Chondrocyte (in vitro differentiated cells): ENCODE measurements at places on chromosomes 4 and X. TPM values are rescaled to one million over a fixed set of nuclear protein-coding genes. Genes with fewer than 3 reads are reported as not detected.

- H3K27ac ChIP-seq: no peak overlapping the region
- H3K4me1 ChIP-seq: no peaks in the 10 kb centered on the region
- no peak overlapping the region for H3K4me3 ChIP-seq
These were observed 15.2 kb downstream of the ASB11 start for GRCh38 chrX:15299941-15300851.

The SGMS2 gene
- total RNA-seq: 49.7 to 71.5 TPM (median 65.5 TPM) in 3 replicates

The SERTM2 gene
- not detected in 3 replicates for total RNA-seq

The ZNF185 gene
- 6.0 to 14.0 TPM (median 13.7 TPM) in 3 replicates for total RNA-seq

The SMIM10L2A gene
- total RNA-seq: 0.27 to 0.62 TPM (median 0.40 TPM) in 3 replicates

The PPP1R2C gene
- total RNA-seq: not detected in 3 replicates

DNA sequence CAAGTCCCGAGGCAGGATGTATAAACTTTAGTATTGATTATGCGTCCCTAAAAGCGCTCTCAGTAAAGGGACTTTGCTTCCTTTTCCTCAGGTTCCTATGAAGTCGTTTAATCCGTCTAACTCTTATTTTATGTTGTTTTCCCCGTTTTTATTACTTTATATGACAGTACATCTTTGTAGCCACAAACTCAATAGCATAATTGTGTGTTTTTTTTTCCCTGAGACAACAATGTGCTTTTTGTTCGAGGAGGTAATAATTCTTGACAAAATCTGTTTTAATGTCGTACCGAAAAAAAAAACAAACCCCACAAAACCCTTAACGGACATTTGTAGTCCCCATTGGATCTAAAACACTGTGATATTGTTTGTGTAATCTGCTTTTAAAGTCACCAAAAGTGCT lies 17.9 kb upstream of the PPP2R3B start:
- no peaks in the 10 kb centered on the region for H3K27me3 ChIP-seq
- DNase-seq: no peak
- H3K36me3 ChIP-seq: peaks cover 2% of the 10 kb centered on the region

GRCh38 chrX:24426340-24426913 lies 38.7 kb upstream of the PDK3 start:
- no peak overlapping the region for H3K4me3 ChIP-seq
- peaks cover 4% of the 10 kb centered on the region for H3K27me3 ChIP-seq
- H3K27ac ChIP-seq: no peak overlapping the region
- H3K4me1 ChIP-seq: peaks cover 35% of the 10 kb centered on the region
- no peak for DNase-seq

DNA sequence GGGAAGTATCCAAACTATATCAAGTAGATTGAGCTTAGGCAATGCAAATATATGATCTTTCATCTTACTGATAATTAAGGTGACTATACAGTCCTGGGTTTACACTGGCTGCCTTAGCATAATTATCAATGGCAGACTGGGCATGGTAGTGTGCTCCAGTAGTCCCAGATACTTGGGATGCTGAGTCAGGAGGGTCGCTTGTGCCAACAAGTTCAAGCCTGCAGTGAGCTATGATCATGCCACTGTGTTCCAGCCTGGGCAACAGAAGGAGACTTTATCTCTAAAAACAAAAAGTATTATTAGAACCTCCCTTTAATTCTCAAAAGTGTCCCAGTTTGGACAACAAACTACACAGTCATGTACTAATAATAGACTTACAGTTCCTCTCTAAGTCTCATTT lies 99.4 kb upstream of the RASGEF1B start:
- no peak for DNase-seq
- H3K4me3 ChIP-seq: no peak overlapping the region
- H3K27ac ChIP-seq: no peak overlapping the region
- H3K36me3 ChIP-seq: no peaks in the 10 kb centered on the region
- H3K4me1 ChIP-seq: peaks cover 4% of the 10 kb centered on the region

DNA sequence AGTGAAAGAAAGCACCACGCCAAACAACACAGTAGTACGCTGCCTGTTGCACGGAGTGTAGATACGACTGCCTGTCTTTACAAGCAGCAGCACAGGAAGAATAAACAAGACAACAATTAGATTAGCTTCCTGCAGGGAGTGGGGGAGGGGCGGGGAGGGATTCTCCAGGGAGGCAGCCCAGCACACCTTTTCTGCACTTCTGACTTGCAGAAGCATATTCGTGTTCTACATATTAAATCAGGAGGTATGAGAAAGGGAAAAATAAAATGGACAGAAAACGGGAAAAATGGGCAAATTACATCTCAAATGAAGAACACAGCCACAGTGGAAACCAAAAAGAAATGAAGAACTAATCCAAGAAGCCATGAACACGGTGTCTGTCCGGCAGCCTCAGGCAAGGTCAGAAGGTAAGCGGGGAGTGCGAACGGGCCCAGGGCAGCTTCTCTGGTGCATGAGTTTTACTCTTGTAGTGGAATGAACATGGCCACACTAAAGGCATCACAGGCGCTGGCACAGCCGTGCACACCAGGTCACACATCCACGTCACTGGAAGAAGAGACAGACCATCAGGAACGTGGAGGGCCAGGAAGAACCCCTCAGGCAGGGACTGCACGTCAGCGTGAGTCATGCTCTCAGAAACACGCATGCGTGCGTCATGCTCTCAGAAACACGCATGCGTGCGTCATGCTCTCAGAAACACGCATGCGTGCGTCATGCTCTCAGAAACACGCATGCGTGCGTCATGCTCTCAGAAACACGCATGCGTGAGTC lies 20.1 kb upstream of the ADRA2C start:
- H3K4me1 ChIP-seq: no peaks in the 10 kb centered on the region
- no peak overlapping the region for H3K4me3 ChIP-seq
- no peak for DNase-seq

GRCh38 chr4:2478229-2478628 lies 9.3 kb downstream of the RNF4 start:
- no peak for DNase-seq
- H3K36me3 ChIP-seq: no peaks in the 10 kb centered on the region
- H3K27ac ChIP-seq: no peak overlapping the region
- H3K27me3 ChIP-seq: no peaks in the 10 kb centered on the region
- no peak overlapping the region for H3K4me3 ChIP-seq

DNA sequence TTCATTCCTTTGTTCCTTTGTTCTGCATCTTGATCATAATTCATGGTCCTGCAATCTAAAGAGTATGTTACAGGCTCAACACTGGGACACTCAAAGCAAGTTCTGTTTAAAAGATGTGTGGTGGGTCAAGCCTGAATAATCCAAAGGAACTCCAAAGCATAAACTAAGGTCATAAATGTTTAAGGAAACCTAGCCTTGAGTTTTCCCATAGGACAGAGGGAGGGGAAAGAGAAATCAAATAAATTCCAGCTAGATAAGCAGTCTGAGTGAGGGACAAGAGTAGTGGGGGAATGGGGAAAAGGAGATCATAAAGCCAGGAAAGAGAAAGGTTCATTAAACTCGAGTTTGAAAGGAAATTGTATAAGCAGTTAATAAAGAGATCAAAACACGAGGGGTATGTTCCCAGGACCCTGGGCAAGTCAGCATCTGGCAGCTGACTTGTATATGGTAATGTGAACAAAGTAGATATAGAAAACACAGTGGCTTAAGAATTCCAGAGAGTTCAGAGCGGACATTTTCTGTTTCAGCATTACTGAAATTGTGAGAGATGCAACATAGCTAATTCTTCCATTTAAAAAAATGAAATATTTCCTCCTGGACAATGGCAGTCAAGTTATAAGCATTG lies 125.8 kb upstream of the EDNRA start:
- no peak overlapping the region for H3K27ac ChIP-seq
- peaks cover 21% of the 10 kb centered on the region for H3K4me1 ChIP-seq
- no peak for DNase-seq

The TMEM271 gene
- total RNA-seq: not detected in 3 replicates

DNA sequence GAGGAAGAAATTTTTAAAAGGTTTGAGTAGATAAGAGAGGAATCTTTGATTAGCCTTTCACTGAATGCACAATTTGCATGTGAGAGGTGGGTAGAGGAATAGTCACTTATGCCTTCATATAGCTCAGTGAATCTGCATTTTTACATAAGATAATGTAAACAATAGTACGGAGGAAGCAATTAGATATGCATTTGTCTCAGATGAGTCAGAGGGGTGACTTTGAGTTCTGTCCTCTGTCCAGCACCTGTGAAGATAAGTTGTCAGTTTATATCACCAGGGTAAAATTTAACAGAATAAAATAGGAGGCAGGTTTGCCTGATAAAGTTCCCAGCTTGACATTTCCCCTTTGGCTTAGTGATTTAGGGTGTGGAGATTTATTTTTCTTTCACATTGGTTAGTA lies 841.9 kb downstream of the PCDH18 start:
- no peak for DNase-seq
- H3K4me1 ChIP-seq: peaks cover 6% of the 10 kb centered on the region
- no peaks in the 10 kb centered on the region for H3K36me3 ChIP-seq
- no peak overlapping the region for H3K4me3 ChIP-seq

DNA sequence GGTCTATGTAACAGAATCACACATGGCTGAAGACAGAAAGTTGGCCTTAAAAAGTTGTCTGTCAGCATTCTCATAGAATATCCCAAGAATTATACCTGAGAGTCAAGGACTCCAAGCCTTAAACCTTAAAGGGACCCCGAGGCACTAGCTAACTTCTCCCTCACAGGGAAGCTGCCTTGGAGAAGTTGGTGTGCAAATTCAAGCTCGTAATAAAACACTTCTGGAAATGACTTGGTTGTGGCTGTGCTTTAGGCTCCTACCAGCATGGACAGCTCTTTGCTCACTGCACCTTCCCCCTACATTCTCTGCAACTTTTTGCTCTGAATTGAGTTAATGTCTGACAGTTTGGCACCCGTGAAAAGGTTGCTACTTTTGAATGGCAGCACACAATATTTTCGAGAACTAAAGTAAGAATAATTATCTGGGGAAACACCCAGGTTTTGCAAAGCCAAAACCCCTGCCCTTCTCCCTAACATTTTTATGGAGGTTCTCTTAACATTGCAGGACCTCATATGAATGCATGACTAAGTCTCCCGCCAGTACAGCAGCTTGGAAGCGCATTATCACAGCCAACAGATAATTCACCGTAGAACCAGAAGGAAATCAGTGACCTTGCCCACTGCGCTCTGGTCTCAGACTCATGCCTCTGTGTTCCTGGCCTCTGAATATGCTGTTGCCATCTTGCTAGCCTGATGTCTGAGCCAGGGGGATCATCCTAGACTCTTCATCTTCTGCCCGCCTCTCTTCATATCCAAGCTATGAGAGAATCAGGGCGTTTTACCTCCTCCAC lies 91.0 kb downstream of the MGST2 start:
- no peak overlapping the region for H3K4me3 ChIP-seq
- DNase-seq: no peak
- H3K36me3 ChIP-seq: no peaks in the 10 kb centered on the region
- no peak overlapping the region for H3K27ac ChIP-seq
- H3K4me1 ChIP-seq: no peaks in the 10 kb centered on the region
- no peaks in the 10 kb centered on the region for H3K27me3 ChIP-seq

- no peak overlapping the region for H3K4me3 ChIP-seq
- H3K36me3 ChIP-seq: peaks cover 38% of the 10 kb centered on the region
- no peak for DNase-seq
- H3K27ac ChIP-seq: no peak overlapping the region
- H3K4me1 ChIP-seq: peaks cover 8% of the 10 kb centered on the region
- H3K27me3 ChIP-seq: no peaks in the 10 kb centered on the region
These were observed 76.4 kb downstream of the TBC1D19 start for GRCh38 chr4:26660261-26660660.

- no peak for DNase-seq
- H3K4me3 ChIP-seq: no peak overlapping the region
- H3K27ac ChIP-seq: no peak overlapping the region
These were observed 101.5 kb upstream of the MAML3 start for GRCh38 chr4:140255467-140255866.

DNA sequence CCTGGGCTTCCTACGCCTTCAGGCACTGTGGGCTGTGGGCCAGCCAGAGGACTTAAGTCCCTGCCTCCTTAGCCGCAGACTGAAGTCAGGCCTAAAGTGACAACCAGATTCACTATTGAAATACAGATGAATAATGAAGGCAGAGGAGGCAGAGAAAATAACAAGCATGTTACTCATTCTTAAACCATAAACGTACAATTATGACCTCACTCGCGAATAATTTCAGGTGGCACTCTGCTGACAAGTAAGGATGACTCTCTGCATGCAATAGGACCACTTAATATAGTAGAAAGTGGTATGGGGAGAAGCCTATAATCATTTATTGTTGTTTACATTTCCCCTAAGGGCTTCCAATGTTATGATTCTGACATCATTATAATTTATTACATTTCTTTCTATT lies 409.2 kb upstream of the FGF13 start:
- H3K27me3 ChIP-seq: no peaks in the 10 kb centered on the region
- no peaks in the 10 kb centered on the region for H3K4me1 ChIP-seq
- H3K36me3 ChIP-seq: no peaks in the 10 kb centered on the region
- H3K4me3 ChIP-seq: no peak overlapping the region

DNA sequence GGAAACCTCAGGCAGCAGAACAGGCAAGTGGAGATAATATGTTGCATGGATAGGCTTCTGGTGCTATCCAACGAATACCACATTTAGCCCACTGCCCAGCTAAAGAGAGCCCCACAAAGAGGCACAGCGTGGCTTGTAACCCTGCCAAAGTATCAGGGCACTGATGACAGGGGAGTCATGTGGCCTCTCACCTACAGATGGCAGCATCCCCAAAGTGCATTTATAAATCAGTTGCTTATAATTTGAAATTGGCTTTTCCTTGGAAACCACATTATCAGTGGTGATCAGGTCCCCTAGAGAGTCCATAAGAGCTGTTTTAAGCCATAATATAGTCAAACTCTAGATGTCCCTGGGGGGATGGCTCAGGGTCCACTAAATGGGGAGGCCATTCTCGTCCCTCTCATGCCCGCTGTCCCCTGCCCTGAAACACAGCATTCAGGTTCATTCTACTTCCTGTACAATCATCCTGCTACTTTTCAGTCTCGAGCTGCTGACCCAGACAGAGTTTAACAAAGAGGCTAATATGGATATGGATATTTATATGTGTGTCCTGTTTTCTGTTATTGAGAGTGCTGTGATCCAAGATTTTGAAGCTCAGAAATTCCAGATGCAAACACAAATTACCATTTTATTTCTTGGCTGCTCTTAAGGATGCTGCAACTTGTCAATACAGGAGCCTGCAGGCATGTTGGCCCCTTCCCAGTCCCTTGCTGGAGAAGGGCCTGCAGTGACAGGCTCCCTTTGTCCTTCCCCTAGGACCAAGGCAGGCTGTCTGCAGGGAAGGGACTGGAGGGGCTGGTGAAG lies 28.5 kb downstream of the SRPX start:
- DNase-seq: no peak
- no peaks in the 10 kb centered on the region for H3K27me3 ChIP-seq
- H3K27ac ChIP-seq: no peak overlapping the region
- H3K36me3 ChIP-seq: no peaks in the 10 kb centered on the region
- H3K4me1 ChIP-seq: peaks cover 10% of the 10 kb centered on the region

- H3K4me3 ChIP-seq: no peak overlapping the region
- H3K27me3 ChIP-seq: no peaks in the 10 kb centered on the region
- DNase-seq: no peak
- H3K27ac ChIP-seq: no peak overlapping the region
- H3K36me3 ChIP-seq: no peaks in the 10 kb centered on the region
These were observed 61.7 kb downstream of the HADH start for GRCh38 chr4:108051343-108051742.

The SASH3 gene
- not detected in 3 replicates for total RNA-seq

The MAGED4 gene
- 90.8 to 129 TPM (median 119 TPM) in 3 replicates for total RNA-seq

The PROM1 gene
- total RNA-seq: 0.10 TPM in 1 of 3 replicates, not detected in the others
